ENCODE measurements at places on chromosomes 1 and 21. TPM values are rescaled to one million over a fixed set of nuclear protein-coding genes. Genes with fewer than 3 reads are reported as not detected.

SHISA4 gene
- total RNA-seq: 14.3 TPM

GRCh38 chr21:39397646-39398385, 47.8 kb downstream of the LCA5L start:
- H3K36me3 ChIP-seq: no peaks in the 10 kb centered on the region
- H3K27me3 ChIP-seq: no peaks in the 10 kb centered on the region
- H3K4me1 ChIP-seq: no peaks in the 10 kb centered on the region
- DNase-seq: no peak

GRCh38 chr1:224782281-224783000, 147.0 kb upstream of the DNAH14 start:
- H3K4me3 ChIP-seq: no peak overlapping the region
- H3K36me3 ChIP-seq: no peaks in the 10 kb centered on the region
- no peak for DNase-seq

SYDE2 gene
- total RNA-seq: 6.8 TPM

IFNLR1 gene
- total RNA-seq: 8.9 TPM

- no peak overlapping the region for H3K4me3 ChIP-seq
- no peaks in the 10 kb centered on the region for H3K36me3 ChIP-seq
- no peaks in the 10 kb centered on the region for H3K27me3 ChIP-seq
- DNase-seq: no peak
- H3K4me1 ChIP-seq: peaks cover 12% of the 10 kb centered on the region
Measured at GRCh38 chr21:32592929-32593502, 7.7 kb upstream of the TCP10L start.

DNA sequence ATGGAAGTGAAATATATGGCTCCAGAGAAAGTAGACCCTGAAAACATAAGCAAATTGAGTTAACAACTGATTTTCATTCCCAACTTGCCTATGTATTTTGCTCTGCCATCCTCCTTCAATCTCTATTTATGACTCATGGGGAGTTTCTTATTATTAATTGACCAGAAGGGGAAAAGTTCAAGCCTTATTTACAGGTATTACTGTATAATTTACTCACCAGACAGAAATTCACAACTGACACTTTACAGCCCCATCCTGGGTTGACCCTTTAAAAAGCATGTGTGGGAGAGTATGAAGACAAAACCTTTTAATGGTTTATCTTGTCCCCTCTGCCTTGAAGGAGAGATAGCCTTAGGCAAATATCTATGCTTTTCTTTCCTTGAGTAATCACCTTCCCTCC, 39.8 kb upstream of the C1orf53 start:
- peak overlapping the region; percentile 30 for H3K27ac ChIP-seq
- no peaks in the 10 kb centered on the region for H3K27me3 ChIP-seq
- H3K36me3 ChIP-seq: no peaks in the 10 kb centered on the region
- no peak overlapping the region for H3K4me3 ChIP-seq

DNA sequence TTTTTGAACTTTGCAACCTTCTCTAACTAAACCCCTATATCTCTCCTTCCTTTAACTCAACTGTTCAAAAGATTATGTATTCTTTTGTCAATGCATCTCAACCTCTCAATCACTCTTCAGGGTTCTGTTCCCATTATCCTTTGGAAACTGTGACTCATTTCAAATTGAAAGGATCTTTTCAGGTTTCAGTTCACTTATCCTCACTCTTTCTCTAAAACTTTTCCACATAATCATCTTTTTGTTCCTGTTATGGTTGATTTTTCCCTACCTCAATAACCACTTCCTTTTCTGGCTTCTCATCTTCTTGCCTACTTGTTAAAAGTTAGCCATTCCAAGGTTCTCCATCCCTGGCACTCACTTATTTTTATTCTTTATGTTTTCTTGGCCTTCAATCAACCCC, 56.2 kb upstream of the NUF2 start:
- no peaks in the 10 kb centered on the region for H3K36me3 ChIP-seq
- H3K27ac ChIP-seq: no peak overlapping the region
- H3K4me3 ChIP-seq: no peak overlapping the region
- DNase-seq: no peak

FCRL1 gene
- total RNA-seq: not detected

Measured in PC-3 (cell line).